ENCODE measurements at places on chromosomes 2 and 18.

- DNase-seq = no peak
Observed at GRCh38 chr2:73935641-73936040, 9.0 kb downstream of the DGUOK start.

DNA sequence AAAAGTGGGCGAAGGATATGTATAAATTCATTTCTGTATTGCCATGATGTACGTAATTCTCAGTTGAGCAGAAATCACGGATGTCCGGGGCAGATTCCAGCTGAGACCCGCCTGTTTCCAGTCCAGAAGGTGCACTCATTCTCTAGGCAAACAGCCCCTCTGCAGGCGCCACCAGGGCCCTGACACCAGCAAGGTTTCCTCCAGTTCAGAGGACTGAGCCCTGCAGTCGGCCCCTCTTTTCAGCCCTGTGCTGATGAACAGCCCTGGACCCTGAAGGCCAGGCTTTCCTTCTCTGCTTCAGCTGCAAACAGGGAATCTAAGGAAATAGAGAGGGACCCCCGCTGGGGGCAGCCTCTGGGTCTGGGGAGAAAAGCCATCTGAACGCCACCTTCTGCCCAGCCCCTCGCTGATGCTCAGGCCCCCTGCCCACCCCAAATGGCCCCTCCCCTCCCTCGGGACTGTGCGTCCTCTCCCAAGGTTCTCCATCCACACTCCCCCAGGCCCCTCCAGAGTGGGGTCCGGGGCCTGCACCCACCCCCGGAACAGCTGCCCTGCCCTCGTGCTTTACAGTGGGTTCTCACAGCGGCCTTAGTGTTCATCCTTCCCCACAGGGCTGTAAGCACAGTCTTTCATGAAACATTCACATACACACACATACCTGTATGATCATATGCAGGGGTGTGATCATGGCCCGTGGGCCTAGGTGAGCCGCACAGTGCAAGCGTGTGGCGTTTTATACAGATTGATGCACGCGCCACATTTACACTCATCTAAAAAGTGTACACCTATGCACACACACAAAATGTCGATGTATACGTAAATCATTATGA, 12.1 kb downstream of the COPS9 start:
- no peak for DNase-seq

DNA sequence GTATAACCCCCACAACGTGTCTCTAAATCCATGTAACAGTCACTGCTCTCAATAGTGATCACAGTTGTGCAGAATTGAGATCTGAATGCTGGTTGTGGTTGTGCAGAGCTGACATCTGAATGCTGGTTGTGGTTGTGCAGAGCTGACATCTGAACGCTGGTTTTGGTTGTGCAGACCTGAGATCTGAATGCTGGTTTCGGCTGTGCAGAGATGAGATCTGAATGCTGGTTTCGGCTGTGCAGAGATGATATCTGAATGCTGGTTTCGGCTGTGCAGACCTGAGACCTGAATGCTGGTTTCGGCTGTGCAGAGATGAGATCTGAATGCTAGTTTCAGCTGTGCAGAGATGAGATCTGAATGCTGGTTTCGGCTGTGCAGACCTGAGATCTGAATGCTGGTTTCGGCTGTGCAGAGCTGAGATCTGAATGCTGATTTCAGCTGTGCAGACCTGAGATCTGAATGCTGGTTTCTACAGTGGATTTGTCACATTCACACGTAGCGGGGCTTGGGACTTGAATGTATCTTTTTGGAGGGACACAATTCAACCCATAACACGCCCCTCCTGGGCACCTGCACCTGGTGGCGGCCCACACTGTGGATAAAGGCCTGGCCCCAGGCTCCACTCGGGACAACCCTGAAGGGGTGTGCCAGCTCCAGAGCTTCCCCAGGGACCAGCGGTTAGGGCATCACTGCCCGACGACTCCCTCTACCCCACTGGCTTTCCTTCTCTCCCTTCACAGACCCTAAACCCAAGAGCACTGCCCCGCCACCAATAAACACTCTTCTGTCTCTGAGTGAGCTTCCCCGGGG, 51.1 kb upstream of the SLC66A3 start:
- no peak for DNase-seq

DNA sequence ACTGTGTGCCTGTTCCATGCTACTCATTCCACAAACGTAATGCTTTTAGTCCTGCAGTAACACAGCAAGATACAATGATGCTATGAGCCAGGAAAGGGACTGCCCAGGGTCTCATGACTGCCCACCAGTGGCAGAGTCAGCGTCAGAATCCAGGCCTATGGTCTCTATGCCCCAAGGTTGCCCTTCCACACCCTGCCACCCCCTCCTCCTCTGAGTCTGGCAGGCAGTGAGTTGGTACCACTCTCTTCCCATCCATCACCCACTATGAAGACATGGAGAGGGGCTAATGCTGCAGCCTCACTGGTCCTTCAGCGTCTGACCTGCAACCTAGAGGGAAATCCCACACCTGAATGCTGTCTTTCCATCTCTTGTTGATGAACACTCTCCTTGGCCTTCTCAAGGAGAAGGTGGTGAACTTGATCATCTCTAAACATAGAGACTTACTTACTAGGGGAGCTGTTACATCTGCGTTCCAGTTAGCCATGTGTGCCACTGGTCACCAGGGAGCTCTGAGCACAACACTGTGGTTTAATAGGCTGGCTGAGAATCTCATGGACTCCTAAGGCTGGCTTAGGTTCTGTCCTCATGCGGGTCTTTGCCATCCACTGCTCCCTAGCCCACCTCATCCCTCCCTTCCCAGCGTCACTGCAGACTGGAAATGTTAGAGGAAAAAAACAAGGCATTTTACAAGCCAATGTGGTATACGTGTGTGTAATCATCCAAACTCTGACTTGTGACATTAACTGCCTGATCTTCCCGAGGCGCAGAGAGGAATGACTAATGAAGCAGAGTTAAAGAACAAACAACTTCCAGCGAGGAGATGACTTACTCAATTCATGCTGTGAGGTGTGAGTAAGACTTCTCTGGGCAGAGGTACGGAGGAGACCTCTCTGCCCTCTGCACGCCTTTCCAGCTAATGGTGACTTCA, 28.8 kb downstream of the STEAP3 start:
- DNase-seq = no peak

GRCh38 chr2:232338759-232339106, 39.8 kb upstream of the ALPP start:
- no peak for DNase-seq

All from activated naive CD8-positive, alpha-beta T cell treated with anti-CD3 and anti-CD28 coated beads, Interleukin-2, amount 50 U/mL, for 24 hours (primary cell).